Esophagus squamous epithelium (tissue), 5 donors: ENCODE measurements at places on chromosomes 3 and 15.

- DNase-seq = no peak
These were observed 39.2 kb downstream of the CCK start for GRCh38 chr3:42226470-42227425.

GRCh38 chr3:13963137-13963886 lies 83.4 kb upstream of the WNT7A start:
- no peak for DNase-seq

DNA sequence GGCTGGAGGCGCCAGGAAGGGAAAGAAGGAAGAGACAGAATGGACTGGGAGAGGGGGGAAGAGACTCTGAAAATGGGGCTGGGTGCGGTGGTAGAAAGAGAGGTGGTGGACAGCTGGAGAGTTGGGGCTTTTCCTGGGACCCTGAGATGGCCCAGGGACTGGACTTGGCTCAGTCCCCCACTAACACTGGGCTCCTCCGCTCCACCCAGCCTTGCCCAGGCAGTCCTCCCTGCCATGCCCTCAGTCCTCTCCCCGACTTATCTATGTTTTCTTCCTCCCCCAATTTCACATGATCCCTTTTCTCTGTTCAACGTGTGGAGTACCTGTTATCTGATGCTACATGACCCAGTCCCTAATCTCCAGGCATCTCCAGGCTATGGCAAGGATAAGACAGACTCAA lies 6.3 kb upstream of the HCN4 start:
- DNase-seq = no peak

GRCh38 chr15:33104212-33104611 lies 90.3 kb downstream of the FMN1 start:
- no peak for DNase-seq

- DNase-seq = no peak
These were observed 88.5 kb downstream of the XXYLT1 start for GRCh38 chr3:195182470-195182795.
